ENCODE measurements at places on chromosomes 6 and 20.

DNA sequence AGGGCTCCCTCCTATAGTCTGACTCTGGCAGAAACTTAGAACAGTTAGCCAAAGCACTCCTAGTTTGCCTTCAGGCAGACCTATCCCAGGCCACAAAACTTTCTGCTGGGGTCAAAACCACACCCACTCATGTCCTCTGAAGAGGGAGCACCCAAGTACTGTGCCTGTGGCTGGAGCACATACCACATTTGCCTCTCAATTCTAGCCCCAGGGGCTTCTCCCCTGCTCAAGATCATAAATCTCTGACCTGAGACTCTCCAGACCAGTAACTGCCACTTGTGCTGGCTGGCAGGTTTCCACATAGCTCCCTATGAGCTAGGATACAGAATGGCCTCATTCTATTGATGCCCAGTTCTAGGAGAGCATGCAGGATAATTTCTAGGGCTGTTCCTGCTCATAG, 781.0 kb downstream of the EYS start:
- DNase-seq: no peak

DNA sequence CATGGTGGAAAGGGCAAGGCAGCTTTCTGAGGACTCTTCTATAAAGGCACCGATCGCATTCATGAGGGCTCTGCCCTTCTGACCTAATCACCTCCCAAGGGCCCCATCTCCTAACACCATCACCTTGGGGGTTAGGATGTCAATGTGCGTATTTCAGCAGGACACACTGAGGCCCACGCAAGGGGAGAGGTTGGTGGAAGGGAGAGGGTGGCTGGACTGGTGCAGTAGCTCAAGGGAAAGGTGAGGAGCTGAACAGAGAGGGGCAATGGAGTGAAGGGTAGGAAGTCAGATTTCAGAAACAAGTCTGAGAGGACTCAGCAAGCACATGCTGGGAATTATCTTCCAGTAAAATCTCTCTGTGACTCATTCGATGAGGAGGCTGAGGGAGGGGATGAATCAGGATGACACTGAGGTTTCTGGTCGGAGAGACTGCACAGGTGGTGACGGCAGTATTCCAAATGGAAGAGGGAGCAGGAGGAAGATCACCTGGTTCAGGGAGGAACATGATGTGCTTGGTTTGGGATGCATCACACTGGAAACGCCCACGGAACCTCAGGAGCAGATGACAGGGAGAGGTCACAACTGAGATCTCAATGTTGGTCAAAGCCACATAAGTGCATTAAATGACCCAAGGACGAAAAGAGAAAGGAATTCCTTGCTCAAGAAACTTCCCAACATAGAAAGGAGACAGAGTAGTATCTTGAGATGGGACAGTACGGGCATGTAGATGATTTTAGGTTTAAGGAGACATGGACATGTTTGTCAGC, 67.1 kb downstream of the TFAP2A start:
- DNase-seq: peak; percentile 18

DNA sequence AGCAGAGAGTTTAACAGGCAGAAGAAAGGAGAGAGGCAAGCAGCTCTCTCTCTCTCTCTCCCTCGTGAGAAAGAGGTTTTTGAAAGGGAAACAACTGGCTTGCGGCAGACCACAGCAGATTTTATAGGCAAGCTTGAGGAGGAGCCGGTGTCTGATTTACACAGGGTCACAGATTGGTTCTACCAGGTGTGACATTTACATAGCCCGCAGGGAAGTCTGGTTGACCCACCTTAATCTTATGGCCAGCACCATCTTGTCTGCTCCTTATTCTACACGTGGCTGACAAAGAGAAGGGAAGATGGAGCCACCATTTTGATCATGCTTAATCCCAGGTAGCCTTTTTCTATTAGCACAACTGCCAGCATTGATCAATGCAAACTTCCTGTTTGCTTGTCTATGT, 65.4 kb downstream of the OR2J2 start:
- no peak for DNase-seq

GRCh38 chr6:147759093-147759492, 250.6 kb downstream of the SAMD5 start:
- DNase-seq: no peak

DNA sequence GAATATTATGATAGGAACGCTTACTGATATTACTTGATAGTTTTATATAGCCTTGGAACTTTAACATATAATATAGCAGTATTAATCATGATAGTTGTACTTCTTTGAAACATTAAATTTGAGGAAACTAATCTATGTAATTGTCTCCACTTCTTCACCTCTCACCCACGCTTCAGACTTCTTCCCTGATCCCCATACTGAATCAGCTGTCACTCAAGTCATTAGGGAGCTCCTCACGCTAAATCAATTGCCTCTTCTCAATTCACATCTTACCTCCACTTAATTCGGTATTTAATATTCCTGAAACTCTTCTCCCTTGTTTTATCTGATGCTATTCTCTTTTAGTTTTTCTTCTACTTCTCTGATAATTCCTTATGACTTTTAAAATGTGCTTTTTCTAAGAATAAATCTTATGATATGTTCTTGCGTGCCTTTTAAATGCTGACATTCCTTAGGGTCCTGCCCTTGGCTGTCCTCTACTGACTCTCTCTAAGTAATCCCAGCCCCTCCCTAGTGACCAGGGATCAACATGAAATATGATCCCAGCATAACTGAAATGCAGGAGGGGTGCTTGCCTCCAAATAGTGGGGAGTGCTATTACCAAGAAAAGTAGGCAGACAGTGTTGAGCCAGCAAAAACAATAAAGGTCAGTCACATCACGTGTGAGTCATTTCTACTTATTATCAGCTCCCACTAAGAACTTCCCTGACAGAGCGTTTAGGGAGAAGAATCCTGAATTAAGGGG, 9.9 kb downstream of the ANKRD66 start:
- no peak for DNase-seq

GRCh38 chr20:36585410-36586125, 12.2 kb downstream of the TGIF2 start:
- no peak for DNase-seq

DNA sequence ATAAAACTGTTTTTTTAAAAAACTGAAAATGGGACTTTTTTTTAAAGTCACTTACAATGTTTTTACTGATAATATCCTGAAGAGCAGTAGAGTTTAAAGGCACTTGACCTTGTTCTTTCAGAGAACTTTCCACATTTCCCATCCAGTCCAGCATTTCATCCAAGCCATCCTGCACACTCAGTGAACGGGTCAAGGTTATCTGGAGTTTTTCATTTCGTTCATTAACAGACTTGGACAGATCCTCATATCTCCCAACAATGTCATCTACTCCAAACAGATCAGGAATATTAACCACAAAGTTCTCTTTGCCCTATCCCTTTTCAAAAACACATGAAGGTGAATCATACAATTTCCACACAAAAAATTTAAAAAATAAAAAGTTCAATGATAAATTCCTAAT, 69.1 kb downstream of the DST start:
- DNase-seq: no peak

DNA sequence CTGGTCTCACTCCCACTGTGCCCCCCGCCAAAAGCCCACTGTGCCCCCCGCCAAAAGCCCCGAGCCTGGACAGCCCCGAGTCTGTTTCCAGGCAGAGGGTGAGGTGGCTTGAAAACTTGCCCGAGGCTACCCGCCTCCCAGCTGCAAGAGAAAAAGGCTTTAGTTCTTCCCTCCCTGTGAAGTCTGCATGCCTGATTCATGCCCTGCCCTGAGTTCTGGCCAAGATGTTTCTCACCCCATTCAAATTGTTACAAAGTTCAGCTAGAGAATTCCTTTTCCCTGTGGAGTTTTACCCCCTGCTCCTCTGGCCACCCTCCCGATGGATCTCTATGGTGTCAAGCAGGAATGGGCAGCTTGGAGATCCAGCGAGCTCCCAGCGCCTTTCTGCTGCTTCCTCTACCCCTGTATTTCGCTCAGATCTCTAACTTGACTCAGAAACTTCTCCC, 298.8 kb upstream of the MAP3K7 start:
- DNase-seq: no peak

DNA sequence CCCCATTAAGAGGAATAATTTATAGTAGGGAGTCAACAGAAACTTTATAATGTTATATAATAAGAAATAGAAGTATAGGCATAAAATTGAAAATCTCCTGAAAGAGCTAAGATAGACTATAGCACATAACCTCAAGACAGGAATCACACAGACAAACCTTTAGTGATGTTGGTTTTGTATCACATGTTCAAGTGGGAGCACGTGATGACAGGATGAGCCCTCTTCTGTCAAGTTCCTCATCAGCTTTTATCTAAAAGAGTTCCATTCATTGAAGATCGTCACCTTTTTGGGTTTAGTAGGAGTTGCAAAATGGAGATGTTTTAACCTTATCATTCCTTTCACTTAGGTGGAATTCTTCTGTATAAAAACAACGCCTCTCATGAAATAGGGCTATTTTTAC, 127.0 kb downstream of the MCHR2 start:
- no peak for DNase-seq

GRCh38 chr6:47853766-47854165, 71.9 kb downstream of the OPN5 start:
- no peak for DNase-seq

- DNase-seq: no peak
Measured at GRCh38 chr6:47073125-47074110, 31.3 kb upstream of the ADGRF1 start.

GRCh38 chr20:46640536-46641311, 10.5 kb downstream of the SLC13A3 start:
- no peak for DNase-seq

- peak; percentile 72 for DNase-seq
Measured at GRCh38 chr6:85472744-85473143, 22.9 kb downstream of the NT5E start.

GRCh38 chr6:27451660-27452390, 21.1 kb downstream of the ZNF184 start:
- no peak for DNase-seq

GRCh38 chr6:159056432-159056831, 11.6 kb upstream of the TAGAP start:
- no peak for DNase-seq

GRCh38 chr20:19934792-19935491, 82.2 kb upstream of the NAA20 start:
- DNase-seq: no peak

- peak; percentile 97 for DNase-seq
Measured at GRCh38 chr20:44495802-44496481, 20.3 kb downstream of the TTPAL start.

DNA sequence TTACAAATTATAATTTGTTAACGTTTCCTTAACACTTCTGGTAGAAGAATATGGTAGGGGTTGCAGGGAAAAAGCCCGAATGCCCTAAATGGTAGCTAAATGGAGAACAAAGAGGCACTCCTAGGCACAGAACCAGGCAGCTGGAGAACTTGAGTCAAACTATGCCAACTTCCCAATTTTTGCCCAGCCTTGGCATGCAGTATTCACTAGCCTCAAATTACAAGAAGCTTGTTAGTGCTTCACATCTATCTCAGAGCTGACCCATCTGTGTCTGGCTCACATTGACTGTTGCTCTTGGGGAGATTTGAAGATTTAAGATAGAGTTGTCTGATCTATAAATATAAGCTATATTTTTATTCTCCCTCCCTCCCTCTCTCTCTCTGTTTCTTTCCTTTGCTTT, 19.4 kb upstream of the LRFN2 start:
- DNase-seq: no peak

- no peak for DNase-seq
Measured at GRCh38 chr6:168913866-168914469, 339.7 kb downstream of the THBS2 start.

DNA sequence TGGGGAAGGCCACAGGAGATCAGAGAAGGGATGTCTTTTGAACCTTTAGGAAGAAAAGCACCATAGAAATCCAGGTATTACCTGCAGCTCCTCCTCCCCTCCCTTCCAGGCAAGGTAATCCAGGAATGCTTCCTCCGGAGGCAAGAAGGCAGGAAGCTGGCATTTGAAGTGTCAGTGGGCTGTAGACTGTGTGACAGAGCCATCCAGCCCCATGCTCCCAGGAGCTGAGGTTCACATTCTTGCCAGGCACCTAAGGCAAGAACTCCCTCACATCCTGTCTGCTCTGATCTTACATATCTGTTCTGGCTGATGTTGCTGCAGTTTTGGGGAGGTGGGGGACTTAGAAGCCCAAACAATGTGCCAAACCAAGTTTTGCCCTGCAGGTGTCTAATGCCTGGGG, 27.8 kb upstream of the SCUBE3 start:
- no peak for DNase-seq

DNA sequence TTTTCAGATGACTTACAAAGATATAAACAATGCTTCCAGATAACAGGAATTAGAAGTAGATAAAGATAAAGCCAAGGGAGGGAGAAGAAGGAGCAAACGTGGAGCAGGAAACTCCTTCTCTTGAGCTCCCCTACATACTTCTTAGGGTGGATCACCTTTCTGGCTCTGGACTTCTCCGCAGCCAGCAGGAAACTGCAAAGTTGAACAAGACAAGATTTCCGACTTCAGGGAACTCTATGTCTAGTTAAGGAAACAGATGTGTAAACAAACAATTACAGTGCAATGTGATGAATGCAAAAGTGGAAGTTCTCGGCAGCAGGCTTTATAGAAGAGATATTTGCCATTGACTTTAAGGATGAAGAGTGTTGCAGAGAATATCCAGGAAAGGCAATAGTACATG, 134.0 kb upstream of the MARCKS start:
- no peak for DNase-seq

GRCh38 chr20:53170196-53170595, 198.0 kb downstream of the TSHZ2 start:
- DNase-seq: no peak

- no peak for DNase-seq
Measured at GRCh38 chr20:33840160-33840559, 29.0 kb downstream of the CHMP4B start.

DNA sequence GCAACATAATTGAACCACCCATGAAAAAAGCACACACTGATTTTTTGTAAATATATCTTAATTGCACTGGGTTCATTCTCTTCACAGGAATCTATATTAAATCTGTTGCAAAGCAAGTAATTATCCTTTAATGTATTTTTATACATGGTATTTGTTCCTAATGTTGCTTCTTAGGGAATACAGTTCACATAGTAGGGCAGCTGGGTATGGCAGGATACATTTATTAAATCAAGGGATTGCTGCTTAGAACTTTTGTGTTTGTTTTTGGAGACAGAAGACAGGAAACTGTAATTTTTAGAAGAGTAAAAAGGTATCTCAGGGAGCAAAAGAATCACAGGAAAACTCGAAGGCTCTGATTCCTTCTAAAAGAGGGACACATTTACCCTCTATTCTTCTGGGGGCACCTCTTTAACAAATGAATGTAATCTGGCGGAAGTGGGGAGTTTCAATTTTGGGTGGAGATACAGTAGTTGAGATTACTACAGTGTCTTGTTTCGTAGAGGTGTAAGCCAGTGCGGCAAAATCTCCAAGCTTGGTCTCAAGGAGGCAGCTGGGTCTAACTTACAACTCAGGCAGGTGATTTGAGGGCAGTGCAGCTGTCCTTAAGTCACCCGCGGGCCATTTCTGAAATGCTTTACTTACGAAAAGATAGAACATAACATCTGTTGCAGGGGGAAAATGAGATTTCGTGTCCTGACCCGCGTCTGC, 812 bp upstream of the SMIM13 start:
- DNase-seq: no peak

- DNase-seq: peak; percentile 69
Measured at GRCh38 chr6:149723771-149724417, 6.0 kb upstream of the LATS1 start.
